ELR (cell line): ENCODE measurements at places on chromosomes 6 and 20.

- DNase-seq = no peak
These were observed 94.2 kb upstream of the ATXN1 start for GRCh38 chr6:16855460-16855859.

- DNase-seq = no peak
These were observed 123.3 kb downstream of the NFATC2 start for GRCh38 chr20:51419231-51419630.

DNA sequence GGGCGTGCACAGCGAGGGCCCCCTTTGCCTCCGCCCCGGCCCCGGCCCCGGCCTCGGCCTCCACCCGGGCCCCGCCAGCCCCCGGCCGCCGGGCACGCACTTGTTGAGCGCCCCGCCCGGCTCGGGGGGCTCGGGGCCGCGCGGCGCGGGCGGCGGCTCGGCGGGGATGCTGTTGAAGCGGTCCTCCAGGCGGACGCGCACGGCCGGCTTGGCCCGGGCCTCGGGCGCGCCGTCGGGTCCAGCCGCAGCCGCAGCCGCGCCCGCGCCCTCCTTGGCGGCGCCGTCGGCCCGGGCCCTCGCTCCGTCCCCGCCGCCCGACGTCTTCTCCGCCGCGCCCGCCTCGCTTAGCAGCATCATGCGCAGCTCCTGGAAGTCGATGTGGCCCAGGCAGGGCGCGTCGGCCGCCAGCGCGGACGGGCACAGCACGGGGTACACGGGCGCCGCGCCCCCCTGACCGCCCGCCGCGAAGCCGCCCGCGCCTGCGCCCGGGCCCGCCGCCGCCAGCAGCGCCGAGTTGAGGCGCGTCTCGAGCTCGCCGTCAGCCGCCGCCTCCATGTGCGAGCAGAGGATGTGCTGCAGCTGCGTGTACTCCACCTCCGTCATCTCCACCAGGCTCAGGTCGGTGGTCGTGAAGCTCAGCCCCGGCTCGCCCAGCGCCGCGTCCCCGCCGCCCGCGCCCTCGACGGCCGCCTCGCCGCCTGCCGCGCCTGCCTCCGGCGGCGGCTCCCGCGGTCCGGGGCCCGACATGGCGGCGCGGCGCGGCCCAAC, 514 bp downstream of the TCFL5 start:
- DNase-seq = peak; percentile 49

DNA sequence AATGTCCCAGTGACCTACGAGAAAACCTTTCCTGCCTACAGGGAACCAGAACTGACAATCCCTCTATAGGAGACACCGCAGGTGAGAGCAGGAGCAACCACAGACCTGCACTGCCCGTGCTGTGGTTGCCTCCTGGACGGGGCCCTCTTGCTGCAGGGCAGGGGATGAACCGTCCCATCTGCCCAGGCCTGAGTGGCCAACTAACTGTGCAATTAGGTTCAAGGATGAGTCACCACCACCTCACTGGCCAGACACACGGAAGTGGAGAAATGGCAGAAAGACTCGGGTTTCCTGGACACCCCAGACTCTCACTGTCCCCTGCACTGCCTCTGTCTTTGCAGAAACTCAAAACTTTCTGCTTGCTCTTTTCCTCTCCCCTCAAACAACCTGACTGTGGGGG, 13.8 kb upstream of the HLA-G start:
- peak; percentile 62 for DNase-seq

DNA sequence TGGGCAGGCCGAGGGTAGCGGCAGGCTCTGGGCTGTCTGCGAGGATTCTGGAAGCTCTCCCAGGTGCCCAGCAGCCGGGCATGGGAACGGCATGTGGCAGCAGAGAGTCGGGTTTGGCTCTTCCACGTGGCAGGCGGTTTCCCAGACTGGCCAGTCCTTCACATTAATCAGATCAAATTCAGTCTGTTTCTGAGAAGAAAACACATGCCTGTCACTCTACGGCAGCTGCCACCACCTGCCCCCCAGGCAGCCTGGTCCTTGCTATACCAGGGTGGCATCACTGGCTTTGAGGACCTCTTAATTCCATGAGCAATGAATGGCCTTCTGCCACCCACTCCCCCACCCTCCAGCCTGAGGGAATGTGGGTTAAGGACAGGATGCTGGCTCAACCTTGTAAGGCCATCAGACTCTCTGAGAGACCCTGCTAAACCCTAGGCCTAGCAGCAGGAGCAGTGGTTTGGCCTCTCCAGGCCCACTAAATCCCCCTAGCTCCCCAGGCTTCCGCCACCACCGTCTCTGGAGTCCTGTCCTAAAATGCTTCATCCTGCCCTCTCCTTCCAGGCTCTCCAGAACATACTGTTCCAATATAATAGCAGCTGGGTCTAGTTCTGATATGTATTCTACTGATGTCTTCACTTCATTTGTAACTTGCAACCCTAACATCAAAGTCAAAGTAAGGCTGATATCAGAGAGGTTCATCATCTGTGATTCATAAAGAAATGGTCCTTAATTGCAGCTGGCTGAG, 47.8 kb downstream of the PLCG1 start:
- DNase-seq = no peak

GRCh38 chr20:62305149-62305764, 2.5 kb downstream of the ADRM1 start:
- no peak for DNase-seq

DNA sequence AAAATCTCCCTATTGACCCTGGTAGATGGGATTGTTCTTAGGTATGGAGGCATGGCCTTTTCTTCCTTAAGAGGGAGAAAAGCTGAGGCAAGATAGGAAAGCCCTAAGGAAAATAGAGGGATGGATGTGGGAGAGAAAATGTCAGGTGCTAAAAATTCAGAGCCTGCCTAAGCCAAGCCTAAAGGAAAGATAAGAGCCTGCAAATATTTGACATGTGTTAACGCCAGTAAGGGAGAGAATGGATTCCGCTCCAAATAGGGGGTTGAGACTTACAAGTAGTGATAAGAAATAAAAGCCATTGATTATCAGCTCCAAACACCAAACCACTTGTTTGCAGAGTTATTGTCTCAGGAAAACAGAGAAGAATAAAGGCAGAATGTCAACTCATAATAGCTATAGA, 533.6 kb downstream of the PTPRT start:
- DNase-seq = no peak

DNA sequence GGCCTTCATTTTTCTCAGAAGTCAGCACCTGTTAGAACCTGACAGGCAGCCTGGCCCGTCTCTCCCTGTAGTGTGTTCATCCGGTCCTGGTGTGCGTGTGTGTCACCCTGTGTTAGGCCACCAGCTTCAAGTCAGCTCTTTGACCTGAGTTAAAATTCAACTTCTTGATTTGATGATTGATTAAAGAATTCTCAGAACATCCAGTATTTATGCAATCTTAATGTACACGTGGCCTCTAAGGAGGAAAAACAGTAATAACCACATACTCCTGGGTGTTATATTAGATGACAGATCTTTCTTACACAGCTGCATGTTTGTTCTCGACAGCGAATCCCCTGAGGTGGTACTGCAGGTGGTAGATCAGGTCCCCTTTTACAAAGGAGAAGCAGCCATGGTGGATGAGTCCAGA, 19.1 kb upstream of the TMEM217 start:
- DNase-seq = no peak

- DNase-seq = no peak
These were observed 266.3 kb downstream of the PTPRT start for GRCh38 chr20:42923348-42923918.

GRCh38 chr6:5811997-5812396, 194.7 kb downstream of the NRN1 start:
- no peak for DNase-seq

- DNase-seq = peak; percentile 24
These were observed 48.6 kb downstream of the ABHD12 start for GRCh38 chr20:25341716-25342680.

DNA sequence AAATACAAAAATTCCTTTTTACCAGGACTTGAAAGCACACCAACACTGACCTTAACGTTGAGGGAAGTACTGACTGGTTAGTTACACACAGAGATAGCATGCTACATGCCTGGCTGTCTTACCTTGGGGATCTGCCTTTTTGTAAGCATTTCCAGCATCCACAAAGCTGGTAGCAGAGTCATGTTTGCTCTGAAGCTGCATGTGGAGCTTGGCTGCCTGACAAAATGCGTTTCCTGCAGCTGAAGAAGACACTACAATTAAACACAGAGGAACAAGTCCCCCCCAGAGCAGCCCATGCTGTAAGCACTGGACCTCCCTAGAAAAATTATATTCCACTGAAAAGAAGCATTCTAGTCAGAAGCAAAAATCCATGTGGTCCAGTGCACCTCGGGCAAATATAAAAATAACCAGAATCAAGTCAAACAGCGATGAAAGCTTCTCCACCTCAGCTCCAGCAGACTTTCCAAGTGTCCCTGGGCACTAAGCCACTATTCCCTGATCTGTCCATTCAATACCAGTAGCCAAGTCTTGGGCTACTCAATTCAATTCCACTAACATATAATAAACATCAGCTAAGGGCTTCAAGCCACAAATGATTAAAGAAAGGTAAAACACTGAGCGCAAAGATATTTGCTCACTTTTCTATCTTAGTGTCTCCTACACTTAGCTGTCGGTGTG, 24.2 kb downstream of the NAPB start:
- no peak for DNase-seq

- peak; percentile 88 for DNase-seq
These were observed 12.4 kb upstream of the CCN5 start for GRCh38 chr20:44702776-44703175.

GRCh38 chr6:148263010-148263409, 79.6 kb upstream of the SASH1 start:
- DNase-seq = no peak

DNA sequence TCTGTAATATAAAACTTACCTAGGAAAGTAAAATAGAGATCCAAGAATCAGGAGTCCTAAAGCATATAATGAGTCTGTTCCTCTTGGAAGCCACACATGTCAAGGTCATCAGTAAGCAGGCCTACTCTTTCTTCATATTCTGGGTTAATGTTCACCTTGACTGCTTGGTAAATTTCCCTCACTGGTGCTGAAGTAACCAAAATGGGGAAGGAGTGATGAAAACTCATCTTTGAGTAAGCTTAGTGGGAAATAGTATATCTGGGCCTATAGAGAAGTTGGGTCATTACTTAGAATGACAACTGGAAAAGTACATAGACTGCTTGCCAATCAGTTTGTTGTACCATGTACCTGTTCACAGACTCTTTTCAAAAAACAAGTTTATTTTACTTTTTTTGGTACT, 6.6 kb downstream of the TSPYL4 start:
- no peak for DNase-seq

GRCh38 chr6:13813621-13814175, 659 bp downstream of the MCUR1 start:
- peak; percentile 80 for DNase-seq
